Chondrocyte (in vitro differentiated cells): ENCODE measurements at places on chromosomes 12 and 14.

GRCh38 chr14:21379338-21379737 lies 4.5 kb downstream of the SUPT16H start:
- H3K27ac ChIP-seq = no peak overlapping the region
- H3K36me3 ChIP-seq = peaks cover 1% of the 10 kb centered on the region
- DNase-seq = no peak

- DNase-seq = no peak
- H3K27ac ChIP-seq = peak overlapping the region; percentile 90
- H3K27me3 ChIP-seq = no peaks in the 10 kb centered on the region
- peak overlapping the region; percentile 73 for H3K4me3 ChIP-seq
Observed at GRCh38 chr12:14884458-14884878, 1.2 kb downstream of the MGP start.

DNA sequence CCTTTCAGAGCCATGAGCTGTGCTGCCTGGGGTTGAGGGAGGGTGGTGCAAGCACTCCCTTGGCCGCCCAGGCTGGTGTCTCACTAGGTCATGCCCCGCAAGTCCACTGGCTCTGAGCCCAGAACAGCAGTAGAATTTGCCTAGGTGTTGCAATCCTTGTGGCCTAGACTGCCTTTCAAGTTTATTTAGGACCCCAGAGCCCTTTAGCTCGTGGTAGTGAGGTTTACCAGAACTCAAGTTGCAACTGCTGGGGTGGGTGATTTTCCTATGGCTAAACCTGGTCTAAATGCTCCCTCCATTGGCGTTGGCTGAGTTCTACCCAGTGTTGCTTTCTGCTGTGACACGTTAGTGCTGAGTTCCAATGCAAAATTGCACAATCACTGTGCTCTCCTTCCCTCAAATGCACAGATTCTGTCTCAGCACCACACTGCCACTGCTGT lies 287.2 kb downstream of the BCAT1 start:
- peak overlapping the region; percentile 57 for H3K27ac ChIP-seq
- no peak overlapping the region for H3K4me3 ChIP-seq
- no peaks in the 10 kb centered on the region for H3K36me3 ChIP-seq
- no peaks in the 10 kb centered on the region for H3K27me3 ChIP-seq
- peak; percentile 32 for DNase-seq

- no peak for DNase-seq
- H3K27ac ChIP-seq = no peak overlapping the region
- no peaks in the 10 kb centered on the region for H3K36me3 ChIP-seq
- no peak overlapping the region for H3K4me3 ChIP-seq
- H3K4me1 ChIP-seq = no peaks in the 10 kb centered on the region
Observed at GRCh38 chr14:65301862-65302539, 110.5 kb upstream of the FUT8 start.

- H3K4me1 ChIP-seq = no peaks in the 10 kb centered on the region
- peaks cover 10% of the 10 kb centered on the region for H3K27me3 ChIP-seq
- no peak for DNase-seq
- no peak overlapping the region for H3K27ac ChIP-seq
- no peak overlapping the region for H3K4me3 ChIP-seq
Observed at GRCh38 chr12:7656121-7656520, 9.6 kb downstream of the APOBEC1 start.

DNA sequence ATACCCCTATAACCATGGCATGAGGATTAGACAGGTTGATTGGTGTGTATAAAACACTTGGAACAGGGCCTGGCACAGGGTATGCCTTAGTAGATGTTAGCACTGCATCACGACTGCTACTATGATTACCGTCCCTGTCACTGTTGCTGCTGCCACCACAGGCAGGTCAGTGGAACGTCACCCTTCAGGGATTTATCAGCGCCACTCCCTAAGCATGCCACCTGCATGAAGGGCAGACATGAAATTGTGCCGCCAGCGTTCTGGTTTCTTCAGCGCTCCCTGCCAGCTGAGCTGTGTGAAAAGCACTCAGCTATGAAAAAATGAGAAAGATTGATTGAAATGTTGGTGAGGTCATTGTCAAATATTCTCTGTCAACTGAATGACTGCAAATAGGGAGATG lies 477.0 kb downstream of the DPF3 start:
- DNase-seq = no peak
- H3K4me1 ChIP-seq = peaks cover 4% of the 10 kb centered on the region
- no peak overlapping the region for H3K4me3 ChIP-seq
- no peaks in the 10 kb centered on the region for H3K36me3 ChIP-seq

DNA sequence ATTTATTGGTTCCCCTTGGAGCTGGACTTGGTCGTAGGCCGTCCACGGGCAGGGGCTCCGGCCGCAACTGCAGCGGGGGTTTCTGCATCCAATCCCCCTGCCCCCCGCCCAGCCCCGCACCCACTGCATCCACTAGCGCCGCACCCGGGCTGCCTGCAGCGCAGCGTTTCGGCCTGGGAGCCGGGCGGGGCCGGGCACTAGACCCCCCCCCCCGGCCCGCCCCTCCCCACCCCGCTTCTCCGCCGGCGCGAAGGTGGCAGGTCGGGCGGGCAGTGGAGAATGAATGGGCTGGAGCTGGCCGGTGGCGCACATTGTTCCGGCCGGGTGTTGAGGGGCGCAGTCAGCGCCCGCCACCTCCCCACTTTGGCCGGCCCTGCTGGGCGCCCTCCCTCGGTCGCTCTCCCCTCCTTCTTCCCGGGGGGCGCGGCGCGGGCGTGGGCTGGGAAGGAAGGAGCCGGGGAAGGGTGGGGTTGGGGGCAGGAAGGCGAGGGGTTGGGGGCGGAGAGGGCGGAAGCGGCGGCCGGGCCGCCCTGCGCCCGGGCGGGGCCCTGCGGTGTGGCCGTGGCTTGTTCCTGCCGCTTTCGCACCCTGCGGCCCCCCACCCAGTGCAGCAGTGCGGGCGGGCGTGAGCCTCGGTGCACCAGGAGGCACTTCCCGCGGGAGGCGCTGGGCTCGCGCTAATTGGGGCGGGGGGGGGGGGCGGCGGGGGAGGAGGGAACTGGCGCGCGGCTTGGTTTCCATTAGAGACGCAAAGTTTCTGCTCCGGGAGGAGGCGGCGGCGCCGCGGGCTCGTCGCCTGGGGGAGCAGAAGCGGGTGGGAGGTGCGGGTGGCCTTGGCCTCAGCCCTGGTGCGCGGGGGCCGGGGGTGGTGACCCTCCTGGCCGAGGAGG lies 841 bp downstream of the CALM1 start:
- no peak for DNase-seq
- H3K4me1 ChIP-seq = peaks cover 34% of the 10 kb centered on the region
- no peaks in the 10 kb centered on the region for H3K27me3 ChIP-seq

DNA sequence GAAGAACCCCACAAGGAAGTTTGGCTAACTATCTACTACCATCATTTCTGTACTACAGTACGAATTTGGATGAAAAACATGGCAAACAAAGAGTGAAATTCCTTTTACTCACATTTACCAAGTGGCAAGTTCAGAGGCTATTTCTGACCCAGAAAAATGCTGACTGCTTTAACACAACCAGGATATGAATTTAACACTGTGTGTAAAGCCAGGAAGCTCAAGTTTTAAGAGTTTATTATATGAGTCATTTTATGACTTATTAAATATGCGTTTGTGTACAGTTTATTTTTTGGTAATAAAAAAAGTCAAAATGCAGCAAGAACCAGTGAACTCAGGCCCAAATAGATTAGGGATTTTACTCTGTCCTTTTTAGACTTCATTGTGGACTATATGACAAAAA lies 58.4 kb upstream of the STAC3 start:
- peaks cover 4% of the 10 kb centered on the region for H3K36me3 ChIP-seq
- H3K4me3 ChIP-seq = no peak overlapping the region
- H3K27me3 ChIP-seq = no peaks in the 10 kb centered on the region
- no peak for DNase-seq
- H3K4me1 ChIP-seq = peaks cover 26% of the 10 kb centered on the region
- peak overlapping the region; percentile 88 for H3K27ac ChIP-seq

GRCh38 chr12:53004582-53004981 lies 1.7 kb upstream of the EIF4B start:
- no peak for DNase-seq
- peak overlapping the region; percentile 39 for H3K4me3 ChIP-seq
- H3K36me3 ChIP-seq = peaks cover 2% of the 10 kb centered on the region
- no peaks in the 10 kb centered on the region for H3K27me3 ChIP-seq
- H3K4me1 ChIP-seq = peaks cover 48% of the 10 kb centered on the region
- peak overlapping the region; percentile 80 for H3K27ac ChIP-seq

- no peaks in the 10 kb centered on the region for H3K36me3 ChIP-seq
- no peaks in the 10 kb centered on the region for H3K27me3 ChIP-seq
- DNase-seq = no peak
- H3K27ac ChIP-seq = no peak overlapping the region
- no peak overlapping the region for H3K4me3 ChIP-seq
Observed at GRCh38 chr12:11744410-11744801, 94.9 kb downstream of the ETV6 start.

GRCh38 chr14:87712396-87713090 lies 280.4 kb downstream of the GALC start:
- H3K27me3 ChIP-seq = no peaks in the 10 kb centered on the region
- H3K4me3 ChIP-seq = no peak overlapping the region
- H3K36me3 ChIP-seq = no peaks in the 10 kb centered on the region

DNA sequence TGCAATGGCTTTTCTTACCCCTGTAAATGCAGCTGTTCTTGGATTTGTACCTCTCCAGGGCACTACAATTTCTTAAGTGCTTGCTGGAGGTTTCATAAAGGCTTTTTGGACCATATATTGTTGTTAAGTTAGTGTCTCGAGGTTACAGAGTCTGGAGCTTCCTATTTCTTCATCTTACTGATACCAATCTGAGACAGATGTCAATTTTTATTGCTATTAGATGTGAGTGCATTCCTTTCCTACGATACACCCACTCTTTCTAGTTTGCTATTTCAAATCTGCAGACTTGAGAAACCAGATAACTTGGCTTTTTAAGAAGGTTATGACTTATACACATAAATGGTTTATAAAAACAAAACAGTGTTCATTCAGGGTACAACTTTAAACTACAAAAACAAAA lies 2.1 kb downstream of the NOXRED1 start:
- H3K27ac ChIP-seq = no peak overlapping the region
- H3K36me3 ChIP-seq = peaks cover 31% of the 10 kb centered on the region
- DNase-seq = no peak
- peaks cover 3% of the 10 kb centered on the region for H3K4me1 ChIP-seq
- H3K27me3 ChIP-seq = no peaks in the 10 kb centered on the region
- H3K4me3 ChIP-seq = no peak overlapping the region

- H3K27ac ChIP-seq = no peak overlapping the region
- H3K4me1 ChIP-seq = no peaks in the 10 kb centered on the region
- no peak for DNase-seq
- no peaks in the 10 kb centered on the region for H3K27me3 ChIP-seq
- H3K36me3 ChIP-seq = peaks cover 30% of the 10 kb centered on the region
Observed at GRCh38 chr14:35028435-35028834, 17.6 kb upstream of the FAM177A1 start.

GRCh38 chr14:37588956-37589714 lies 5.9 kb downstream of the FOXA1 start:
- peaks cover 3% of the 10 kb centered on the region for H3K36me3 ChIP-seq
- no peak overlapping the region for H3K27ac ChIP-seq
- H3K27me3 ChIP-seq = peaks cover 76% of the 10 kb centered on the region
- no peak for DNase-seq

GRCh38 chr12:132491761-132492378 lies 1.9 kb downstream of the FBRSL1 start:
- H3K4me1 ChIP-seq = peaks cover 40% of the 10 kb centered on the region
- H3K27me3 ChIP-seq = no peaks in the 10 kb centered on the region
- DNase-seq = no peak
- H3K36me3 ChIP-seq = no peaks in the 10 kb centered on the region

- H3K36me3 ChIP-seq = peaks cover 9% of the 10 kb centered on the region
- H3K27me3 ChIP-seq = no peaks in the 10 kb centered on the region
- H3K4me3 ChIP-seq = no peak overlapping the region
- peaks cover 20% of the 10 kb centered on the region for H3K4me1 ChIP-seq
- no peak overlapping the region for H3K27ac ChIP-seq
Observed at GRCh38 chr12:273382-273781, 10.7 kb upstream of the SLC6A13 start.

- no peak for DNase-seq
- H3K27me3 ChIP-seq = no peaks in the 10 kb centered on the region
- H3K4me3 ChIP-seq = no peak overlapping the region
Observed at GRCh38 chr14:32189811-32190210, 12.0 kb upstream of the RNU6-7 start.

DNA sequence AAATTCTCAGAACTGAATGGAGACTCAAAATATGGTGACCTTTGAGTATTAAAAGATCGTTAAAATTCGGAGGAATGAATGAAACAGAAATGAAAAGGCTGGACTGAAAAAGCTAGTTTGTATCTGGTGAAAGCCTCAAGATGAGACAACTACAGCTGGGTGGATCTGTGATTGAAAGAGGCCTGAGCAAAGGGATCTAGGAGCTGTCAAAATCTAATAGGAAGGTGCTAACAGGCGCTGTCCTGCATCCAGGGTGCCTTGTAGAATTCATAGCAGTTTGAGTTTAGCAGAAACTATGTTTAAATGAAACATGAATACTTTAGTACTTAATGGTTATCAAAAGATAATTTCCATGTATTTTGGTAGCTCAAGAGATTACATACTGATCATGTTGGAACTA lies 2.3 kb downstream of the YY1 start:
- DNase-seq = no peak
- no peaks in the 10 kb centered on the region for H3K36me3 ChIP-seq
- peak overlapping the region; percentile 91 for H3K27ac ChIP-seq
- peak overlapping the region; percentile 73 for H3K4me3 ChIP-seq
- H3K4me1 ChIP-seq = peaks cover 51% of the 10 kb centered on the region
